Sciatic nerve (tissue), 2 donors: ENCODE measurements at places on chromosomes 6 and 20. TPM values are rescaled to one million over a fixed set of nuclear protein-coding genes. Genes with fewer than 3 reads are reported as not detected.

Gene RAET1G
- total RNA-seq: 0.53 TPM

Gene SLC16A10
- total RNA-seq: 3.1 TPM

Gene TCP11
- total RNA-seq: not detected

Gene PPP1R14C
- 0.27 TPM for total RNA-seq

Gene TXLNB
- total RNA-seq: 1.7 TPM

Gene WFDC6
- total RNA-seq: not detected

Gene MACROD2
- 13.8 TPM for total RNA-seq

Gene ATP9A
- total RNA-seq: 42.8 TPM

Gene CALHM5
- total RNA-seq: 5.3 TPM

Gene TREM2
- 8.8 TPM for total RNA-seq

Gene CLDN20
- total RNA-seq: 2.2 TPM

Gene CCHCR1
- total RNA-seq: 23.8 TPM

Gene PMEPA1
- total RNA-seq: 26.3 TPM
